ENCODE measurements at places on chromosomes 13 and 19. TPM values are rescaled to one million over a fixed set of nuclear protein-coding genes. Genes with fewer than 3 reads are reported as not detected.
A peak's percentile ranks its signal among the peaks of the same experiment; 100 is the strongest.

APOC1 gene
- not detected for polyA plus RNA-seq

SIGLEC8 gene
- polyA plus RNA-seq = not detected

SYDE1 gene
- not detected for polyA plus RNA-seq

CEBPA gene
- 0.94 TPM for polyA plus RNA-seq

AMER2 gene
- not detected for polyA plus RNA-seq

GRCh38 chr19:1651568-1652291 lies 685 bp downstream of the TCF3 start:
- peak; percentile 47 for DNase-seq
- peaks cover 17% of the 10 kb centered on the region for H3K4me1 ChIP-seq
- H3K27me3 ChIP-seq = no peaks in the 10 kb centered on the region
- no peaks in the 10 kb centered on the region for H3K36me3 ChIP-seq
- peak overlapping the region; percentile 36 for H3K4me3 ChIP-seq

GRCh38 chr19:19207637-19208572 lies 3.9 kb upstream of the NCAN start:
- DNase-seq = no peak
- H3K27ac ChIP-seq = no peak overlapping the region
- H3K4me1 ChIP-seq = peaks cover 19% of the 10 kb centered on the region
- H3K27me3 ChIP-seq = peaks cover 17% of the 10 kb centered on the region

- H3K4me1 ChIP-seq = peaks cover 18% of the 10 kb centered on the region
- no peaks in the 10 kb centered on the region for H3K36me3 ChIP-seq
- peak within 1 kb of the TSS; percentile 41 for H3K4me3 ChIP-seq
- peaks cover 7% of the 10 kb centered on the region for H3K27me3 ChIP-seq
Measured at GRCh38 chr19:6501740-6502648, at the start of gene TUBB4A. TSS of gene TUBB4A (minus strand) at chr19:6502309. CDS start at chr19:6502212, 97 bp downstream.

GRCh38 chr13:29704648-29705047 lies 109.2 kb upstream of the SLC7A1 start:
- H3K4me1 ChIP-seq = no peaks in the 10 kb centered on the region
- no peak overlapping the region for H3K4me3 ChIP-seq
- H3K27me3 ChIP-seq = no peaks in the 10 kb centered on the region
- DNase-seq = no peak
- H3K36me3 ChIP-seq = no peaks in the 10 kb centered on the region

GRCh38 chr13:59633290-59633689 lies 530.4 kb downstream of the DIAPH3 start:
- H3K36me3 ChIP-seq = no peaks in the 10 kb centered on the region
- no peaks in the 10 kb centered on the region for H3K4me1 ChIP-seq
- no peak overlapping the region for H3K4me3 ChIP-seq
- no peak for DNase-seq
- no peaks in the 10 kb centered on the region for H3K27me3 ChIP-seq

GRCh38 chr19:5048091-5048726 lies 79.3 kb downstream of the KDM4B start:
- H3K27me3 ChIP-seq = no peaks in the 10 kb centered on the region
- DNase-seq = peak; percentile 48
- H3K27ac ChIP-seq = no peak overlapping the region
- no peak overlapping the region for H3K4me3 ChIP-seq
- H3K4me1 ChIP-seq = peaks cover 4% of the 10 kb centered on the region

DNA sequence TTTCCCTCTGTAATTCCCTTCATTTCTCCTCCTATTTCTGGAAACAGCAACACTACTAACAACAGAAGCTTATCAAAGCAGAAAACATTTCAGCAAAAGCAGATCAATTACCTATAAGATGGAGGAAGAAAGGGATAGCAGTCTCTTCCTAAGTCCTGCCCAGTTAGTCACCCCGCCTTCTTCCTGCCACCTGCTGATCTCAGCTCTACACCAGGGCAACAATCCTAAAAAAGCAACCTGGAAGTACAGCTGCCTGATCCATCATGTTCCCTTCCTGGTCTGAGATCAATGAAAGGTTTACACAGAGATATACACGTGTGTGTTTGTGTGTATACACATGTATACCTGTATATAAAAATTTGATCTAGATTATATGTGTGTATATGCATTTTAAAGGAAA lies 59.4 kb downstream of the TSC22D1 start:
- no peak overlapping the region for H3K27ac ChIP-seq

GRCh38 chr13:27161980-27162379 lies 9.6 kb downstream of the USP12 start:
- no peak overlapping the region for H3K27ac ChIP-seq
- no peak overlapping the region for H3K4me3 ChIP-seq
- H3K36me3 ChIP-seq = no peaks in the 10 kb centered on the region
- no peak for DNase-seq
- H3K4me1 ChIP-seq = peaks cover 59% of the 10 kb centered on the region
- no peaks in the 10 kb centered on the region for H3K27me3 ChIP-seq

- no peaks in the 10 kb centered on the region for H3K4me1 ChIP-seq
- H3K27ac ChIP-seq = no peak overlapping the region
- H3K4me3 ChIP-seq = no peak overlapping the region
- no peaks in the 10 kb centered on the region for H3K27me3 ChIP-seq
- H3K36me3 ChIP-seq = no peaks in the 10 kb centered on the region
- DNase-seq = no peak
Measured at GRCh38 chr13:102028206-102028605, 373.6 kb downstream of the FGF14 start.

- no peak for DNase-seq
- H3K4me3 ChIP-seq = no peak overlapping the region
- H3K27ac ChIP-seq = no peak overlapping the region
- no peaks in the 10 kb centered on the region for H3K27me3 ChIP-seq
Measured at GRCh38 chr13:76994281-76994680, 2.4 kb downstream of the CLN5 start.

DNA sequence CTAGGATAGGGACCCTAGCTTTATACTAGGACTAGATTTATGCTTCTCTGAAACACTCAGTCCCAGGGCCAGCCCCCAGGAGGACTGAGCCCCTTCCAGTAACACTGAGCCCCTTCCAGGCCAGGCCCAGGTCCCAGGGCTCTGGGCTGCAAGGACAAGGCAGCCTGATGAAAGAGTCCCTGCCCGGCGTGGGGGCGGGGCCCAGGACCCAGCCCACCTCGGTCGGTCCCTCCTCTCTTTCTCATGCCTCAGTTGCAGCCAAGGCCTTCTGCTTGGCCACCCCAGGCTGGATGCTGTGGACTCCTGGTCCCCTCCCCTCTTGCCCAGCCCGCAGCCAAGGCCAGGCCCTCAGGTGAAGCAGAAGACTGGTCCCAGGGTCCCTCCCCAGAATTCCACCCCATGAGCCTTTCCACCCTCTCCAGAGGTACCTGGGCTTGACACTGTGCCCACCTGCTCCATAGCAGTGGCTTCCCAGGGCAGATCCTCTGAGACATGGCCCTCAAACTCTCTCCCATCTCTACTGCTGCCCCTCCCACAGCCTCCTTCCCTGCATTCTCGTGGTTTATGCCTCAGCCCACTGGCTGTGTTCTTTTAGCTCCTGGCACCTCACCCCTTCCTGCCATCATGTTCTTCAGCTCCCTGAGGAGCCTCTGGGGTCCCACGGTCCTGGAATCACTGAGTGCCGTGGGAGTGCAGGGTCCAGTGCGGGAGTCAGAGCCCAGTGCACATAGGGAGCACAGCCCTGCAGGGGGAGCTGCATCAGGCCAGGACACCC lies 53.6 kb upstream of the C1QTNF9B start:
- no peaks in the 10 kb centered on the region for H3K27me3 ChIP-seq
- no peak overlapping the region for H3K4me3 ChIP-seq
- no peak for DNase-seq
- H3K4me1 ChIP-seq = no peaks in the 10 kb centered on the region
- no peaks in the 10 kb centered on the region for H3K36me3 ChIP-seq

- H3K4me1 ChIP-seq = peaks cover 10% of the 10 kb centered on the region
- DNase-seq = no peak
- H3K27ac ChIP-seq = peak overlapping the region; percentile 55
- H3K4me3 ChIP-seq = peak overlapping the region; percentile 93
- H3K27me3 ChIP-seq = no peaks in the 10 kb centered on the region
- H3K36me3 ChIP-seq = no peaks in the 10 kb centered on the region
Measured at GRCh38 chr19:10701955-10702525, 801 bp downstream of the QTRT1 start.

GRCh38 chr13:94390881-94391280 lies 88.6 kb downstream of the DCT start:
- DNase-seq = no peak
- no peak overlapping the region for H3K4me3 ChIP-seq
- H3K27me3 ChIP-seq = no peaks in the 10 kb centered on the region
- no peak overlapping the region for H3K27ac ChIP-seq

- H3K27ac ChIP-seq = no peak overlapping the region
- H3K27me3 ChIP-seq = peaks cover 4% of the 10 kb centered on the region
- no peak overlapping the region for H3K4me3 ChIP-seq
- no peaks in the 10 kb centered on the region for H3K36me3 ChIP-seq
- peaks cover 12% of the 10 kb centered on the region for H3K4me1 ChIP-seq
Measured at GRCh38 chr13:25172303-25172630, 179 bp upstream of the AMER2 start.

- H3K4me1 ChIP-seq = peaks cover 27% of the 10 kb centered on the region
- no peak for DNase-seq
- no peaks in the 10 kb centered on the region for H3K27me3 ChIP-seq
- no peak overlapping the region for H3K4me3 ChIP-seq
Measured at GRCh38 chr19:16200038-16201010, 2.6 kb downstream of the AP1M1 start.
